ENCODE measurements at places on chromosomes 16 and 17.

DNA sequence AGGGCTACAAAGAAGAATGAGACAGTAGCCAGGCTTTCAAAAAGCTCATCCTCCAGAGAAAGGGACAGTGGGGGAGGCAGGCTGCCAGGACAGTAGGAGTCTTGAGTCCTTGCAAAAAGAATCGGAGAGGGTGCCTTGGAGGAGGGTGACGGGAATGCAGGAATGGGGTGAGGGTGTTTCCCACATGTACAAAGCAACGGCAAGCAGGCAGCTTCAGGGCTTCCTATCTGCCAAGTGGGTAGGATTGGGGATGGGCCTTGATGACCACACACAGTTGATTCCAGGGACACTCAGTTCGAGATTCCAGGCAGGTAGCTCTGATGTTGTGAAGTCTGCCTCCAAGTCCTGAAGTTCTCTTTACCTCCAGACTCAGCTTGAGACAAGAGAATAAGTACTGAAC is 54.4 kb downstream of the C17orf67 start:
- DNase-seq: no peak

DNA sequence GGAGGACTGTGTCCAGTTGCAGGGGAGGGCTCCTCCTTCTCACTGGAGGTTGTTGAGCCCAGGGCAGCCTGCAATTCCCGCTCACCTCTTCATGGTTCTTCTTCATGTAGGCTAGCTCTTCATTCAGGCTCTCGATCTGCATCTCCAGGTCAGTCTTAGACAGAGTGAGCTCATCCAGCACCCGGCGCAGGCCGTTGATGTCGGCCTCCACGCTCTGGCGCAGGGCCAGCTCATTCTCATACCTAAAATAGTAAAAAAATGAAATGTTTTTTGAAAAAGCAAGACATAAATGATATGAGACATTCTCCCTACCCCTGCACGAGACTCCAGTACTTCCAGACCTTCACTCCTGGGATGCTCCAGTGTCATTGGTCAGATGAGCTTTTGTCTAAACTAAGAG is 2.2 kb downstream of the KRT13 start:
- DNase-seq: no peak

GRCh38 chr16:66293932-66294331 is 72.6 kb upstream of the CDH5 start:
- no peak for DNase-seq

GRCh38 chr17:74842599-74843351 is 16.9 kb downstream of the GRIN2C start:
- peak; percentile 82 for DNase-seq

DNA sequence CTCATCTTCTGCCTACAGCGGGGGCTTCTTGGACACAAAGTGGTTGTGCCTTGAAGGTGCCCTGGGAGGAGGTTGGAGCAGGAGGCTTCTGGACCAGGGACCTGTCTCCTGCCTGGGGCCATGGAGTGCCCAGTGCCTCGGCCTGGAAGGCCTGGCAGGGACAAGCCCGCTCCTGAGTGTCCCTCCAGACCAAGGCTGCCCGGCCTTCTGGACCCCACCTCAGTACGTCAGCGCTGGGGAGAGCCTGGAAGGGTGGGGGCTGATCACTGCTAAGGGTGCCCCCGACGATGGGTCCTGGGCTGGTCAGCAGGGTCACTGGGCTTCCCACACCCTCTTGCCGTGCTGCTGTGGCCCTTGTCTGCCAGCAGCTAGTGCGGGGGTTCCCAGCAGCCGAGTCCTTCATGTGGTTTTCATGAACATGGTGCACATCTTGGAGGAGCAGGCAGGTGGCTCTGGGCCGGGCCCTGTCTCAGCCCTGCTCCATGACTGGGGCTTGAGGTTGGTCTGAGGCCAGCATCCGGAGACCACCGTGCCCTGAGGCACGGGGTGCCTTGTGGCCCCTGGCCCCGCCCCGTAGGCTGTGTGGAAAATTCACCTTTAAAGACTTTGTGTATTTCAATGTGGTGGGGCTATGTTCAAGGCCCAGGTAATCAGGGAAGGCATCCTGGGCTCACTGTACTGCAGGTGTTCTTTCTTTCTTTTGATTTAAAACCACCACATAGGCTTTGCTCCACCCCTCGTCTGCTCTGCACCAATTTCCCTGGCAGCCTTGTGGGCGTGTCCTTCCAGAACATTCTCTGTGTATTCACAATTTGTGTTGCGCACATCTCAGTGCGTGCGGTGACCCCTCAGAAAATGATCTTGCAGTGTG is 22.4 kb downstream of the MGRN1 start:
- no peak for DNase-seq

- DNase-seq: no peak
These were observed 46.2 kb downstream of the SMPD3 start for GRCh38 chr16:68401871-68402747.

- DNase-seq: no peak
These were observed 114.0 kb downstream of the CMIP start for GRCh38 chr16:81558444-81559175.

DNA sequence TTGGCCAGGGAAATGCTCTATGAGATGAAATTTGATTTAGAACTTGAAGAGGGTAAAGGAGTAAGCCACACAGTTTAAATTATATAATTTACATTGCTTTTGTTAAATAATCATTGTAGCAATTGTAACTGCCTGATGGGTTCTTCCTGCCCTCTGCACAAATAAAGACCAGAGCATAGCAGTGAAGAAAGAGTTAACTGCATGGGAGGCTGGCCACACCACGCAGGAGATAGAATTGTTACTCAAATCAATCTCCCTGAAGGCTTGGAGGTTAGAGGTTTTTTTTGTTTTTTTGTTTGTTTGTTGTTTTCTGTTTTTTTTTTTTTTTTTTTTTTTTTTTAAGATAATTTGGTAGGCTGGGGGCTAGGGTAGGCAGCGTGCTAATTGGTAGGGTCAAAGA is 467.0 kb upstream of the GOT2 start:
- no peak for DNase-seq

- DNase-seq: no peak
These were observed 41.1 kb upstream of the GSE1 start for GRCh38 chr16:85571813-85572619.

DNA sequence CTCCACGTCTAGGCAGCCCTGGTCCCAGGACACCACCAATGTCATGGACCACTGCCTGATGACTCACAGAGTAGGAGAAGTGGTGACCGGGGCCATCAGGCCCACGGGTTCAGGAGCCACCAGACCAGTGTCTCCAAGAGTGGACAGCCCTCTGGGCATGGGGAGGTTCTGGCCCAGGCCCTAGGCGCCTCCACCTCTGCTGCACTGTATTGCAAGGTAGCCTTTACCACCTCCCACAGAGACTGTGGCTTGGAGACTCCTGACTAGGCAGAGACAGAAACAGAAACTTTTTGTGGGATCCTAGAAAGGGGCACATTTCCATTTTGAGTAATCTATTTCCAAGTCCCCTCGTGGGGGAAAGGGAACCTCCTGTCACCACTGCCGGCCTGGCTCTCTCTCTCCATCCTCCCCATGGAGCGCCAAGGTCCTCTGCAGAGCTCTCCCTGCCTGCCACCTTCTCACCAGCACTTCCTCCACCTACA is 2.9 kb downstream of the CDIP1 start:
- DNase-seq: no peak

- peak; percentile 84 for DNase-seq
These were observed 4.2 kb downstream of the DPH1 start for GRCh38 chr17:2034157-2034556.
